ENCODE measurements at places on chromosomes 1 and 21.

GRCh38 chr1:24109686-24110475, 2.1 kb downstream of the MYOM3 start:
- no peak for DNase-seq

DNA sequence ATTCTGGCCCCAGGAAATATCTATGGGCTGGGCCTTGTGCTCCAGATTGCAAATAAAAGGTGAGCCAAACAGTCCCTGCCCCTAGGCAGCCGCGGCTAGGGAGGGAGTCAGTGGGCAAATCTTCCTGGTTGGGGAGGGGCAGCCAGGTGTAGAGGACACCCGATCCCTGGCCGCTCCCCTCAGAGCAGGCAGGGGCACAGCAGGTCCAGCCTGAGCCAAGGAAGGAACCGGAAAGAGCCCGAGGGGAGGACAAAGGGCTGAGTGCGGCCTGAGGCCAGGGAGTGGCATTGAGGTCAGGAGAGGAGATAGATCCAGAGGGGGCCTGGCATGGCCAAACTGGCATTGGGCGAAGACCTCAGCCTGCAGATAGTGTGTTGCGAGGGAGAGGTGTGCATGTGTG, 36.6 kb upstream of the ARF1 start:
- DNase-seq = no peak

- no peak for DNase-seq
Measured at GRCh38 chr1:214902636-214903320, 179.8 kb upstream of the KCNK2 start.

GRCh38 chr1:206843626-206844025, 21.8 kb upstream of the IL20 start:
- peak; percentile 67 for DNase-seq

GRCh38 chr1:102851616-102852015, 256.7 kb downstream of the COL11A1 start:
- DNase-seq = no peak

- DNase-seq = no peak
Measured at GRCh38 chr1:211695135-211695816, 19.9 kb upstream of the NEK2 start.

- DNase-seq = no peak
Measured at GRCh38 chr1:88680471-88680870, 3.6 kb upstream of the PKN2 start.

- DNase-seq = peak; percentile 58
Measured at GRCh38 chr1:116667575-116668105, at the start of gene IGSF3. Gene IGSF3 (minus strand): TSS chr1:116667733. CDS start chr1:116666326, 1,407 bp downstream.

DNA sequence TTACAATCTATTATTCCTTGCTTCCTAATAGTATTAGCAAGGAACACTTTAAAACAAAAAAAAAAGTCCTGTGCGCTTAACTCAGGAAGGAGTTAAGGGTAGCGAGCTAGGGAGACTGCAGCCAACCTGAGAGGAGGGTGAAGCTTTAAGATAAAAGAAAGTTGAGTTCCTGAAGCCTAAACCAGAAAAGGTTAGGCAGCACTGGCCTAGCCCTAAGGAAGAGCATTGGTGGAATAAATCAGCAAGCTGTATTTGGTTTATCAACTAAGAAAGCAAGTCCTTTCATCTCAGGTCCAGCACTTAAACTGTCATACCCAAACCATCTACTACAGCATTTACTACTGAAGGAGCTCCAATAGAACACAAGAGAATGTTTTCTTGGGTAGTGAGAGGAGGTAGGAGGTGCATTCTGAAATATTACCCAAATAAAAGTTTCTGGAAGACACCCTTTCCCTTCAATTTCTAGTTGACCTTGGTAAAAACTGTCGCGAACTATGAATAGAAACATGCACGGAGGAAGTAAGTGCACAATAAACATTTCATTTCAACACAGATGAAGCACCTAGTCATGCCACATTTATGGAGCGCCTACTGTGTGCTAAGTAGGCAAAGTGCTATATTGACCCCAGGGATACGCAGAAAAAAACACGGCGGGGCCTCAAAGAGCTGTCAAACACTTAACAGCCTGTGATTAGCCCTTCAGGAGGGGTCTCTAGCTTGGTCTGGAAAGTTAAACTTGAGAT, 1.3 kb downstream of the GLRX2 start:
- DNase-seq = no peak

- DNase-seq = peak; percentile 60
Measured at GRCh38 chr1:21647431-21648351, 21.5 kb downstream of the RAP1GAP start.

DNA sequence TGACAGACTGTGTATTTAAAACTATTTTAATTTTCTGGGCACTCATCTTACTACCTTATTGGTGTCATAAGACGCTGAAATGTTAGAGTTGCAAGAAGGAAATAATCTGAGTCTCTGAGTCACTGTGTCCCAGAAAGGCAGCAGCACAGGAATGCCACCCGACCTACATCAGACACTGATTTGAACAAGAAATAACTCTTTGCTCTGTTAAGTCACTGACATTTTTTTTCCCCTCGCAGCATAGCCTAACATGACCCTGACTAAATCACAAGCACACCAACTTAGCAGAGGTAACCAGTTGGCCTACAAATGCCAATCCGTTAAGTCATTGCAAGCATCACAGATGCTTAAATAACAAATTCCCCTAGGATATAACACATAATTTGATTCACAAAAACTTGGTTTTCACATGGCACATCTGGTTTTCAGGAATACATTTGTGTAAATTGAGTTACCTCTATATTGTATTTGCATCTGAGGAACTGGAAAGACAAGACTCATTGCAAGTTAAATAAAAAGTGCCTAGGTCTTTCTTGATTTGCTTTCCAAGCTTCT, 349.1 kb downstream of the SEC16B start:
- DNase-seq = no peak

DNA sequence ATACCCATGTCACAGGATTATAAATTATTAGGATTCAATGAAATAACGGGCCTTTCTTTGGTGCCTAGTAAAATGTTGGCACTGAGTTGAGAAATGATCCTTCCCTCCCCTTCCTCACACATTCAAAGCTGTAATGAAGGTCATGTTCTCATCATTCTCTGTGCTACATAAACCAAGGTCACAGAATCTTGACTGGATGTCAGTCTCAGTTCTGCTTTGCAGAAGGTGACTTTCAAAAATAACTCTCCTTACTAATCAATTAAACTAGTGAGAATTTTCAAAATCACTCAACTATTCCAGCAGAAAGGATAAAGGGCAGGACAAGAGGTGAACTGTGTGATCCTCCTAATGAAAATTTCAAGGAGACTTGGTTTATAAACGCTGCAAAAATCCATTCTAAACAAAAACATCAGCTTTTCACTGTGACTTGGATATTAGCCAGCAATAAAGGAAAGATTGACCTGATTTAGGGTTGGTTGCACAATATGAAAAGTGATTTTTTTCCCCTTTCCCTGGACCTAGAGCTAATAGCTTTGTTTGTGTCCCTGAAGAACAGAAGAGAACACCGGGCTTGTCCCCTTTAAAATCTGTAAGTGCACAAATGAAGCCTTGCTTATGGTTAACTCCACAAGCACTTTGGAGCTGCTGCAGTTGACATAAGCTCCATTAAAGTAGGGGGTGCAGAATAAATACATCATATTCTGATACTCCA, 120.1 kb downstream of the SEC16B start:
- DNase-seq = no peak

- DNase-seq = no peak
Measured at GRCh38 chr1:192235127-192235526, 76.9 kb downstream of the RGS18 start.

GRCh38 chr1:61160526-61160925, 78.2 kb downstream of the NFIA start:
- no peak for DNase-seq

DNA sequence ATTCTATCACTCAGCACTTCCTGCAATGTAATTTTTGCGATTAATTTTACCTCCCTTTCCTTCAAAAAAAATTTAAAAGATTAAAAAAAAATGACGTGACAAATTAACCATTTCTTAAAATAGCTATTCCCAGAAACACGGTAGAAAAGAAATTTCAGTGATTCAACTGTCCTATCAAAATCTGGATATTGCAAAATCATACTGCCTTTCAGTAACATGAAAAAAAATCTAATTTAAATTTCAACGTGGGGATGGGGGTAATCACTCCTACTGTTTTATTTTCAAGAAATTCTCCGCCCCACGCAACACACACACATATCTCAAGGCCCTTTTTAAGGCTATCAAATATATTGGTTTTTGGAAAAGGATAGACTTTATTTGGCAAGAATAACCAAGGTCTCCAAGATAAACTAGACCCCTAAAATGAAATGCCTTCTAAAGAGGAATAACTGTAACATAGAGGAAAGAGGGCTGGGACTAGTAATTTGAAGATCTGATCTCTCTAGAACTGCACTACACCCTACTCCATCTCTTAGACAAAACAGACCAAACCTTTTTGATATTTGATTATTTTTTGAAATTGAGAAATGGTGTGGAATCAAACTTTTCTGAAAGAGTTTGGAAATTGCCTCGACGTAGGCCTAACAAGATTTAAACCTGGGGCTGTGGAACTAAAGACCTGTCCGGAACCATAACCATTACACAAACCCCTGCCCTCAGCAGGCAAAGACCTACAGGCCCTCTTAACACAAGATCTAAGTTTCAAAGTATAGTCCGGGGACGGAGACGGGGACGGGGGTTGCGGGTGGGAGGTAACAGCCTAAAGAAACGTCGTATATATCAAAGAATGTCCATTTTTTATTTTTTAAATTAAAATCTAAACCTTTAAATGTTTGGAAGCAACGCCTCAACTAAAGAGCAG, 941 bp downstream of the ARNT start:
- DNase-seq = peak; percentile 16

- DNase-seq = peak; percentile 97
Measured at GRCh38 chr1:109282952-109283747, at the start of gene PSRC1. Gene PSRC1 (minus strand): TSS chr1:109283145.

DNA sequence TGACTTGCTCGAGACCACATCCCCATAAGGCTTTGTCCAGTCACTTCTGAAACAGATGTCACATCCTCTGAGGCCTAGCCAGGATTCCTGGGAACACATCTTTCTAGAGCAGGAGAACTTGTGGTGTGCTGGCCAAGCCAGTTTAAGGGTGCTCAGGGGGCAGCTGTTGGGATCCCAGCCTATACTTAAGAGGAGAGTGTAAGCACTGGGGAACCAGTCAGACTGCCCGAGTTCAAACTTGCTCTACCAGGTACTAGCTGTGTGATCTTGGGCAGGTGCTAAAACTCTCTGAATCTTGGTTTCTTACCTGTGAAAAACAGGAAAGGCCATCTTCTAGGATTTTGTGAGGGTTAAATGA, 15.6 kb upstream of the LY9 start:
- DNase-seq = no peak

- no peak for DNase-seq
Measured at GRCh38 chr21:41869771-41870170, 9.4 kb downstream of the PRDM15 start.

DNA sequence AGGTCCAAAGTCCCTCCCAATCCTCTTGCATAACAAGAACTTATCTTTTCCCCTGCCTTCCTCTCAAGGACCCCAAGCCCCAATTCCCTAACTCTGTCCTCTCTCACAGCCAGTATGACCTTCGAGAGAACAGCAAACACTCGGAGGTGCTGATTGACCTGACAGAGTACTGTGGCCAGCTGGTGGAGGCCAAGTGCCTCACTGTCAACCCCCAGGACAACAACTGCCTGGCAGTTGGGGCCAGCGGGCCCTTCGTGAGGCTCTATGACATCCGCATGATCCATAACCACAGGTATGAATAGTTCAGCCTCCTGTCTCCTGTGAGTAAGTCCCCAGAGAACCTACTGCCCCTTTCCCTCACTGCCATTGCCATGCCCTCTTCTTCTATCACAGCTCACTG, 29.9 kb upstream of the TMEM222 start:
- no peak for DNase-seq

DNA sequence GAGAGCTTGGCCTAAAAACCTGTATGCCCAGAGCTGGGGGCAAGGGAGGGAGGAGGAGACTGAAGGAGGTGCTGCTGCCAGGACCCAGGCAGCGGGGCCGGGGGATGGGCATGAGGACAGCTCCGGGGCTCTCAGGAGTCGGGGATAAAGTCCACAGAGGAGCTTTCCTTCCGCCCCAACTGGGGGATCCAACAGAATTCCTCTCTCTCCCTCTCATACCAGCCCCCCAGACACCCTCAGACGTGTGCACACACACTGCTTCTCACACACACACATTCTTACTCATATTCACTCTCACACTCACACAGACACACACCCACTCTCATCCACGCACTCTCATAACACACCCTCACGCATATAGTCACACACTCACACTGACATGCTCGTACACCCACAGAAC, 39.1 kb downstream of the SYF2 start:
- DNase-seq = no peak

DNA sequence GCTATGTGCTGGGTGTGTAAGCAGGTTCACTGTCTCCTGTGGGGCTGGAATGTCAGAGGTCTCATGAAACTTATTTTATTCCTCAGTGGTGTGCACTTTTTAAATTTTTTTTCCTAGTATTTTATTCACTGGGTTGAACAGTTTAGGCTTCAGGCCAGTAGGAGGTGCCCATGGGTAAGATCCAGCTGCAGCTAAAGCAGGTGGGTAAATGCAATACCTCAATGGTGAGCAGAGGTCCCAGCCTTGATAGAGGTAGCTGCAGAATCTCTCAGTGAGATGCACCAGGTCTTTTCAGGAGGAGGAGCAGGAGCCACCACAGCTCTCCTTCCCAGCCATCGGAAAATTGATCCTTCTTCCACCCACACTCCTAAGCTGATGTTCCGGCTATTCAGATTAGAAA, 12.6 kb upstream of the OR6N2 start:
- no peak for DNase-seq

GRCh38 chr1:214135886-214136285, 145.1 kb upstream of the SMYD2 start:
- no peak for DNase-seq

- DNase-seq = no peak
Measured at GRCh38 chr21:16072221-16072620, 342.4 kb downstream of the USP25 start.

DNA sequence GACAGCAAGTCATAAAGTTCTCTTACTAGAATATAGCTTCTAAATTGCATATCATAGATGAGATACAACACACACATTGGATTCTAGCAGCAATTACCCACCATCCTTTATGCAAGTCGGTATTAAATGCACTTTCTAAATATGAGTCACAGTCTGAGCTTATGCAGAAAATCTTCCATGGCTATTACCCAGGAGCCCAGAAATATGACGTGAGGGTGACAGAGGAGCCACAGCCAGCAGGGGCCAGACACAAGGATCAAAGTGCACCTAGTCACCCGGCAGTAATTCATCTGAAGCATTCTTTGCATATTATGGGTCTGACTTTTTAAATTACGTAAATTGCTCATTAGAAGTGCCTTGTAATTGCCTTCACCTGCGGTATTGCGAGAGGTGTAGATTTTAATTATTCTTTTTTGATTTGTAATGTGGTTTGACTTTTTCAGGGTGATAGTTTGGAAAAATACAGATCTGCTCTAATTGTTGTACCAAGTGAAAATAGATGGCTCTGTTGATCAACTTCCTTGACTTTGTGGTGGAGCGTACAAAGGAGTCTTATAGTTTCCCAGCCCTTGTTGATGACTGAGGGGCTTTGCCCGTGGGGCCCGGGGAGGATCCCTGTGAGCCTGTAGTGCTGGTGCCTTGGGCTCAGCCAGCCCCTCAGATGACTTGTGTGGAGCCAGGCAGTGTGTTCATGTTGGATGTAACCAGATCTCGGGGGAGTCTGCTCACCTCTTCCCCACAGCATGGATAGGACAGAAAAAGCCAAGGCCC, 470.0 kb upstream of the VAMP3 start:
- DNase-seq = no peak

Data from body of pancreas (tissue), 4 donors.